ENCODE measurements at places on chromosomes 5 and 9. TPM values are rescaled to one million over a fixed set of nuclear protein-coding genes. Genes with fewer than 3 reads are reported as not detected.

Gene QSOX2
- 28.5 TPM for total RNA-seq

Gene PCDHB7
- total RNA-seq = not detected

Gene GRPEL2
- 8.8 TPM for total RNA-seq

Gene TMEM141
- 69.2 TPM for total RNA-seq

Gene MYO10
- total RNA-seq = 48.0 TPM

Gene MLANA
- total RNA-seq = not detected

Gene FOXD4L4
- 0.04 TPM for total RNA-seq

Gene LRRC19
- not detected for total RNA-seq

Gene PSAT1
- total RNA-seq = 145 TPM

Gene CACFD1
- 2.5 TPM for total RNA-seq

Gene FOXD4L5
- total RNA-seq = 0.05 TPM

Gene GCNT4
- total RNA-seq = 0.33 TPM

Gene FGD3
- total RNA-seq = 0.18 TPM

Gene DNM1
- total RNA-seq = 106 TPM

Gene CARD6
- 2.3 TPM for total RNA-seq

Gene WDR38
- total RNA-seq = 0.07 TPM

Gene PPP3R2
- total RNA-seq = not detected

Gene UBLCP1
- total RNA-seq = 33.3 TPM

Gene SLC45A2
- total RNA-seq = not detected

All from A549 treated with dexamethasone at 1 μM for 4 hours (cell line).